Activated CD4-positive, alpha-beta T cell treated with anti-CD3 and anti-CD28 coated beads, Interleukin-2, amount 10 ng/mL, durations not matched to agents 7 days and 5 days (primary cell): ENCODE measurements at places on chromosomes 1 and 21. TPM values are rescaled to one million over a fixed set of nuclear protein-coding genes. Genes with fewer than 3 reads are reported as not detected.

DNA sequence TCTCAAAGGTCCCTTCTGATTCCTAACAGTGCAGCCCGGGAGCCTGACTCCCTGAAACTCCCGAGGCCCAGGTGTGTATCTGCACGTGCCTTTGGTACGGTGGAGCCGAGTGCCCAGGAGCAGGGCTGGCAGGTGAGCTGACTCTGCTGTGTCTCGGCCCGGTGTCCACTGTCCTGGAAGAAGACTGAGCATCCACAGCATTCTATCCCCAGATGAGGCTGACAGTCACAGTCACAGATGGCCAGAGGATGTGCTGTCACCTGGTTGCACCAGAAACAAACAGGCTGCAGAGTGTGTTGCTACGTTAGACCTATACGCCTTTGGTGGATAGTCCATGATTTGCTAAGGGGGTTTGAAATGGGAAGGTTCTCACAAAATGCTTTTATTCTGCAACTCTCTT, 9.8 kb downstream of the ETV3L start:
- H3K27me3 ChIP-seq, result peaks cover 3% of the 10 kb centered on the region
- no peaks in the 10 kb centered on the region for H3K4me1 ChIP-seq
- H3K4me3 ChIP-seq, result no peak overlapping the region
- H3K36me3 ChIP-seq, result no peaks in the 10 kb centered on the region
- DNase-seq, result no peak

DNA sequence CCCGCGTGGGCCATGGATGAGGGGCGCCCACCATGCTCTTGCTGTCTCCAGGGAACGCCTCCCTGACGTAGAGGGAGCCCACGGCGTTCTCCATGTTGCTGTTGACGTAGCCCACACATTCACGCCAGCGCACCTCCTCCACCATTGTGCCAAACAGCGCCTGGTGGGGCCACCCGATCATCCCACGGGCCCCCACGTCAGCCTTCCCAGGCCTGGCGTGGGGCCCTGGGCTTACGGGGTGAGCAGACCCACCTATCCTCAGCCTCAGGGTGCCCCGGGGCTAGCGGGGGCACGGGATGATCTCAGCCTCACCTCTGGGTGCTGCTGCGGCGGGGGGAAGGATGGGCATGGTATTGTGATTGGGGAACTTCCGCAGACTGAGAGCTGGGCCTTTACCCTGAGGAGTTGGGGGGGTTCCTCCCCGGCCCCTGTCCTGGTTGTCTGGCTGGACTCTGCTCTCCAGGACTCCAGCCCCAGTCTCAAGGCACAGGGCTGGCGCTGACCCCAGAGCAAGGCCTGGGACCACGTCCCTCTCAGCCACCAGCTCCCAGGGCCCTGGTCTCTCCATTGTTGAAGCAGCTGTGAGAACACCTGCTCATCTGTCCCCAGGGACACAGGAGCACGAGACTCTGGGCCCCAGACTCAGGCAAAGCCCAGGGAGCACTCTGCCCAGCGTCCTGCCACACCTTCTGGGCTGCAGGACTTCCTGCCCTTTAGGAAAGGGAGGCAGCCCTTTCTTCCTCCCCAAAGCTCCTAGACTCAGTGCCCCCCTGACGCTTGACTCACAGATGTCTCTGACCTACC, 10.2 kb downstream of the PRXL2B start:
- H3K27me3 ChIP-seq, result peaks cover 10% of the 10 kb centered on the region
- no peaks in the 10 kb centered on the region for H3K36me3 ChIP-seq
- DNase-seq, result no peak
- H3K27ac ChIP-seq, result no peak overlapping the region

DNA sequence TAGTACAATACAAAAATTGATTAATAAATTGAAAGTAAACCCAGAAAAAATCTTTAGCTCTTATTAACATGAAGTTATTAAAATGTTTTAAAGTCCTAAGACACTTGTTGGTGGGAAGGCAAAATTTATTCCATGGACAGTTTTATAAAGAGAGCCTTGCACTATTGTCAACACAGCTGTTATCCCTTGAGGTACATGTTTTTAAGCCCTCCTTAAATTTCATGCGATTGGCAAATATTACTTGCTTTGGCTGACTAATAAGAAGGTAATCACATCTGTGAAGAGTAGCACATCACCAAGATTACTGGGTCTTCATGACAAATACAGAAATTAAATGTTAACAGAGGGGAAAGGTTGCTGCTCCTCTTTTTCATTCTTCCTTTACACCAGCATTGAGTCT, 611.1 kb downstream of the BRINP3 start:
- no peak overlapping the region for H3K4me3 ChIP-seq
- no peak overlapping the region for H3K27ac ChIP-seq
- DNase-seq, result no peak
- H3K4me1 ChIP-seq, result no peaks in the 10 kb centered on the region

GRCh38 chr1:246139745-246140182, 367.3 kb downstream of the SMYD3 start:
- H3K27ac ChIP-seq, result no peak overlapping the region
- H3K36me3 ChIP-seq, result no peaks in the 10 kb centered on the region
- H3K4me3 ChIP-seq, result no peak overlapping the region
- H3K27me3 ChIP-seq, result no peaks in the 10 kb centered on the region
- DNase-seq, result no peak
- no peaks in the 10 kb centered on the region for H3K4me1 ChIP-seq

- peaks cover 16% of the 10 kb centered on the region for H3K4me1 ChIP-seq
- H3K27me3 ChIP-seq, result no peaks in the 10 kb centered on the region
- H3K27ac ChIP-seq, result no peak overlapping the region
- no peak for DNase-seq
- H3K4me3 ChIP-seq, result no peak overlapping the region
- no peaks in the 10 kb centered on the region for H3K36me3 ChIP-seq
These were observed 32.9 kb downstream of the FCRL5 start for GRCh38 chr1:157519451-157519850.

GRCh38 chr1:117229217-117229616, 18.5 kb upstream of the VTCN1 start:
- H3K27me3 ChIP-seq, result no peaks in the 10 kb centered on the region
- H3K4me3 ChIP-seq, result no peak overlapping the region
- DNase-seq, result no peak
- no peaks in the 10 kb centered on the region for H3K4me1 ChIP-seq
- no peak overlapping the region for H3K27ac ChIP-seq

DNA sequence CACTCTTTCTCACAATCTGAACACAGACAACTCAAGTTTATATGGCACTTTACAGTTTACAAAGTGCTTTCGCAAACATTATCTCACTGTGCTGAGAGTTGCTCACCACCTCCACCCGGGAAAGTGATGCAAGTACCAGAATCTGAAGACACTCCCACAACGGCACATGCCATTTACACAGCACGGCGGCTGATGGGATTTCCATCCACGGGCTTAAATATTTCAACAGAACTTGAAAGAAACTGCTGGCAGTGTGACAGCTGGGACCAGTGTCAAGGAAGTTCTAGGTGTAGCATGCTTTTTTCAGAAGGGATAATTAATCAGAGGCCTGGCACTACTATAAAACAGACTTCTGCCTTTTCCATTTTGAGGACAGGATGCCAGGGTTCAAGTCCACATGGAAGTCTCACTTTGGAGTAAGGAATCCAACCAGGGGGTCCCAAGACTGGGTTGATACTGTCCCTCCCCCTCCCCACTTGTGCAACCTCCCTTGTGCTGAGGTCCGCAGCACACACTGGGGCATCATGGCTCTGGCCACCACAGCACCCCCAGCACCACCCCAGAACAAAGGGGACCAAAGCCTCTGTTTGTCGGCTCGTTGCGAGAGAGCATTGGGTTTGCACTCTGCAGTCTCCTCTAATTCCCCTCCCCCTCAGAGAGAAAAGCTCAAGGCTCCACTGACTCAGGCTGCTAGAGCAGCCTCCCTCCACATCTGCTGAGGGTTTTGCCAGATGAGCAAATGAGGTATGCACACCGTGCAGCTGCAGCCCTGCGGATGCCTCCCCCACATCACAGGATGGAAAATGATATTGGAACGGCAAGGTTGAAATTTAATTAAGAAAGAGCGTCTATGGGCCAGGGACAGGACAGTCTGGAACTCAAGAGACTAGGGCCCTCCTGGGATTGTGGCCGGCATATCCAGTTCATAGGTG, 154.9 kb downstream of the TGFBR3 start:
- peaks cover 35% of the 10 kb centered on the region for H3K36me3 ChIP-seq
- H3K27ac ChIP-seq, result no peak overlapping the region
- H3K4me3 ChIP-seq, result no peak overlapping the region
- H3K4me1 ChIP-seq, result peaks cover 40% of the 10 kb centered on the region

DNA sequence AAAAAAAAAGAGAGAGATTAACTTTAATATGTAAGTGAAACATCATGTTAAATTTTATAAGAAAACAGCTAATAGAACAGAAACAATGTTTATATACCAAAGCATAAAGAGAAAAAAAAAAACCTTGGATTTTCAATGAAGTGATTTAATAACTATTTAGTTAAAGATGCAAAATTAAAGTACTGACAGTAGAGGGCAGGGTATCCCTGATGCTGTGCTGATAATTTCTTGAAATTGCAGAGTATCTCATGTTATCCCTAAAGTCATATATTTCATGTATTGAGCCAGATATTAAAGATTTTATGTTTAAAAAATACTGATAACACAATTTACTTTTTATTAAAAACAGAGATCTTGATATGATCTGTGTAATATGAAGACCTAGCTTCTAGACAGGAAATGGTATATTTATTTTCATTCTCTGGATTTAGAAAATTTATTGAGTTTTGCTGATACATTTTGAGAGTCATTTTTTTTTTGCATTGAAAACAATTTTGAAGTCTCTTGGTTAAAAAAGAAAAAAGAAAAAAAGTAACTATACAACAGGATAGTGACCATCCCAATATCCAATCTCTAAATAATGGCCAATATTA, 273.2 kb downstream of the USP25 start:
- no peaks in the 10 kb centered on the region for H3K27me3 ChIP-seq
- DNase-seq, result no peak
- no peak overlapping the region for H3K4me3 ChIP-seq
- H3K4me1 ChIP-seq, result no peaks in the 10 kb centered on the region
- no peaks in the 10 kb centered on the region for H3K36me3 ChIP-seq

DNA sequence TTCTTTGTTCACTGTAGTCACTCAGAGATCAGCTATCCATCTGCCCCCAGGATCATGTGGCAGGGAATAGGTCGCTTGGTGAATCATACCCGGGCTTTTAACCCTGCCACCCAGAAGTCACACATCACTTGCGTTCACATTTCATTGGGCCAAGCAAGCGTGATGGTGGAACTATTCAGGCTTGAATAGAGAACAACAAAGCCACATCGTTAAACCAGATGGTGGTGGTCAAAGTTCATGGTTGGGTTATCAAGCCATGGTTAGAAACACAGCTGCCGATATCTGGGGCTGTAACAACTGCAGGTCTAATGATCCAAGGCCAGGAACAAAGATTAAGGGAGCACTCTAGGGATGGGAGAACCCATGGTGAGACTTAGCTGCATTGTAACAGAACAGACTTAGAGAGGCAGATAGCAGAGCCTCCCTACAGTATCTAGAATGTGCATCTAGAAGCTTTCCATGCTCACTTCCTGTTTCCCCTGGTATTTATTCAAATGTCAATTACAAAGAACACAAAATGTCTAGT, 40.0 kb upstream of the PTPRC start:
- peaks cover 71% of the 10 kb centered on the region for H3K4me1 ChIP-seq
- H3K27ac ChIP-seq, result peak overlapping the region; percentile 60
- no peak for DNase-seq
- H3K4me3 ChIP-seq, result no peak overlapping the region
- no peaks in the 10 kb centered on the region for H3K27me3 ChIP-seq
- peaks cover 60% of the 10 kb centered on the region for H3K36me3 ChIP-seq

- H3K27me3 ChIP-seq, result peaks cover 15% of the 10 kb centered on the region
- no peak overlapping the region for H3K27ac ChIP-seq
- H3K4me1 ChIP-seq, result peaks cover 25% of the 10 kb centered on the region
- peaks cover 18% of the 10 kb centered on the region for H3K36me3 ChIP-seq
- DNase-seq, result no peak
These were observed 1.0 kb downstream of the IQGAP3 start for GRCh38 chr1:156571261-156571852.

GRCh38 chr1:202848191-202848542, 37.4 kb downstream of the PCAT6 start:
- no peak for DNase-seq
- no peak overlapping the region for H3K27ac ChIP-seq
- H3K27me3 ChIP-seq, result no peaks in the 10 kb centered on the region
- no peaks in the 10 kb centered on the region for H3K36me3 ChIP-seq

DNA sequence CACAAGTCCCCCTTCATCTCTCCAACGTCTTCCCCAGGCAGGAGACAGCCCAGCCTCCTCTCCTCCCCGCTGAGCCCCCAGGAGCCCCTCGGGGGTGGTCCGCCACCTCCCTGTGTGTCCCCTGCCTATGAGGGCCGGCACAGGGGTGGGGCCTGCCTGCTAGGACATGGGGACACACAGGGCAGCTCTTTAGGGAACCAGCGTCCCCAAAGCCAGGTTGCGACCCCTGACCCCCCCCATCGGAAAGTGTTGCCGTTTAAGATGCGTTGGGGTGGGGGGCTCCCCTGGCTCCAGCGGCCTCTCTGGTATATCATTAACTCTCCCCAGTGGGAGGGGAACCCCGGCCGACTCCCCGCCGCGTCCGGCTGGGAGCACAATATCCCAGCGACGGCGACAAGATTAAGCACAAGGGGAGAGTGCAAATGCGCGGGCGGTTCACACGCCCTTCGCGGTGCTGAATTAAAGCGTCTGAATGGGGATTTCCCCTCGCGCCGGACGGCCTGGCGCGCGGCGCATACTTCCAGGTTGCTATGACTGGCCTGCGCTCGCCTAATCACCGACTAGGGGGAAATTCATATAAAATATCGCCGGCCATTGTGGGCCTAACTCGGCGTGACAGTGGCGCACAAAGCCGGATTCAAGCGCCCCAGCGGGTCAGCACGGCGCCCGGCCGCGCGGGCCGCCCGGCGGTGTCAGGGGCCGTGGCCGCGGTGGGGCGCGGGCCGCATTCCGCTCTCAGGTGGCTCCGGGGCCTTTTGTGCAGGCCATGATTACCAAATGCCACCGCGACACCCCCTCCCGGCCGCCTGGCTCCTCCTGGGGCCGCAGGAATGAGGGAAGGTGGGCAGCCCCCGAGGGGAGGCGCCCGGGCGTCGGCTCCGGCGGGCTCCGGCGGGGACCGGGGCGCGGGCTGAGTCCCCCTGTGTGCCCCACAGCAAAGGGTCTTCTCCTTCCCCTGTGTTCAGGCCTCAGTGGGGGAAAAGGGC, 30.9 kb downstream of the WNT3A start:
- peaks cover 33% of the 10 kb centered on the region for H3K27me3 ChIP-seq
- peak; percentile 10 for DNase-seq
- no peaks in the 10 kb centered on the region for H3K4me1 ChIP-seq
- no peak overlapping the region for H3K4me3 ChIP-seq
- H3K36me3 ChIP-seq, result no peaks in the 10 kb centered on the region
- H3K27ac ChIP-seq, result no peak overlapping the region

DNA sequence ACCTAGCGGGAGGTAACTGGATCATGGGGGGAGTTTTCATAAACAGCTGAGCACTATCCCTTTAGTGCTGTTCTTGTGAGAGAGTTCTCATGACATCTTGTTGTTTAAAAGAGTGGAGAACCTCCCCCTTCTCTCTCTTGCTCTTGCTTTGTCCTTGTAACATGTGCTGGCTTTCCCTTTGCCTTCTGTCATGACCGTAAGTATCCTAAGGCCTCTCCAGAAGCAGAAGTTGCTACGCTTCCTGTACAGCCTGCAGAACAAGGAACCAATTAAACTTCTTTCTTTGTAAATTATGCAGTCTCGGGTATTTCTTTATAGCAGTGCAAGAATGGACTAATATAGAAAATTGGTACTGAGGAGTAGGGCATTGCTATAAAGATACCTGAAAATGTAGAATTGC, 515.6 kb downstream of the NEGR1 start:
- H3K4me1 ChIP-seq, result no peaks in the 10 kb centered on the region
- H3K36me3 ChIP-seq, result no peaks in the 10 kb centered on the region
- H3K4me3 ChIP-seq, result no peak overlapping the region
- H3K27me3 ChIP-seq, result no peaks in the 10 kb centered on the region
- no peak for DNase-seq

Gene DNM3
- 2.1 TPM for total RNA-seq

Gene NME7
- 16.6 TPM for total RNA-seq

Gene HMGB4
- total RNA-seq, result not detected

Gene LRRN2
- not detected for total RNA-seq

Gene KRTAP12-2
- total RNA-seq, result not detected

Gene CRABP2
- 0.77 TPM for total RNA-seq
